Tongue (tissue), 3 donors: ENCODE measurements at places on chromosomes 2 and 18. TPM values are rescaled to one million over a fixed set of nuclear protein-coding genes. Genes with fewer than 3 reads are reported as not detected.
A peak's percentile ranks its signal among the peaks of the same experiment; 100 is the strongest.

- peak; percentile 75 for DNase-seq
These were observed 655 bp downstream of the RND3 start for GRCh38 chr2:150486539-150487484.

The EPHA4 gene
- 26.2 TPM for total RNA-seq

The ANKRD23 gene
- 96.8 TPM for total RNA-seq

DNA sequence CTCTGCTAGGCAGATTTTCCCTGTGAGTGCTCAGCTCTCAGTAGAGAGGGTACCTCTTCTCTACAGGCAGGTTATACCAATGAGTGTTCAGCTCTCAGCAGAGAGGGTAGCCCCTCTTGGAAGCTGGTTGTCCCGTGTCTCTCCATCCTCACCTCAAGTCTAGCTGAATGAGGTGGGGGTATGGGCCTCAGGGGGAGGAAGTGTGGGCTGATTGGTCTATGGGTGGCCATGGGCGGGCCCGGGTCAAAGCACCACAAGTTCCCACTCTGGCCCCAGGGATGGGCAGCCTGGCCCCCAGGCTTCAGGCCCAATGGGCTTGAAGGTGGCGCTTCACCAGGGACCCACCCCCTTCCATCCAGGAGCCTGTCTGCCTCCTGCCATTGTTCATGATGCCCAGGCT, 17.0 kb upstream of the MBD2 start:
- DNase-seq = no peak

DNA sequence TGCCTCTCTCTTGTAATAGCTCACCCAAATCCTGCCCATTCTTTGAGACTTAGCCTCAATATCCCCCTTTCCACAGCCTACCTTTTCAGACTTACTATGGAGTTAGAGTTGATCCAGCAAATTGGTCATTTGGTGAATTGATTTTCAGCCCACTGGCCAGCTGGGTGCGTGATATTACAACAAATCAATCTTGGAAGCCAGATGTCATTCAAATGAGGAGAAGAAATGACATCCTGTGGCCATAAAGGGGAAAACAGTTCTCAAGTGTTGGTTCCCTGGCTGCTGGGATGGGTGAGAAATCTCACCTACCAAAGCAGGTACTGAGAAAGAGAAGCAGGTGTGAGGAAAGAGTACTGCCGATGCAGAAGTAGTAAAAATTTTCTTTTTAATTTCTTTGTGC, 36.7 kb upstream of the FOXI3 start:
- no peak for DNase-seq

The TMEM37 gene
- 3.1 TPM for total RNA-seq

The EGR4 gene
- not detected for total RNA-seq

- DNase-seq = no peak
These were observed 33.4 kb downstream of the LAMA3 start for GRCh38 chr18:23722646-23723045.

- DNase-seq = no peak
These were observed 9.9 kb downstream of the PRKAG3 start for GRCh38 chr2:218821605-218822211.

The L3MBTL4 gene
- 6.5 TPM for total RNA-seq

DNA sequence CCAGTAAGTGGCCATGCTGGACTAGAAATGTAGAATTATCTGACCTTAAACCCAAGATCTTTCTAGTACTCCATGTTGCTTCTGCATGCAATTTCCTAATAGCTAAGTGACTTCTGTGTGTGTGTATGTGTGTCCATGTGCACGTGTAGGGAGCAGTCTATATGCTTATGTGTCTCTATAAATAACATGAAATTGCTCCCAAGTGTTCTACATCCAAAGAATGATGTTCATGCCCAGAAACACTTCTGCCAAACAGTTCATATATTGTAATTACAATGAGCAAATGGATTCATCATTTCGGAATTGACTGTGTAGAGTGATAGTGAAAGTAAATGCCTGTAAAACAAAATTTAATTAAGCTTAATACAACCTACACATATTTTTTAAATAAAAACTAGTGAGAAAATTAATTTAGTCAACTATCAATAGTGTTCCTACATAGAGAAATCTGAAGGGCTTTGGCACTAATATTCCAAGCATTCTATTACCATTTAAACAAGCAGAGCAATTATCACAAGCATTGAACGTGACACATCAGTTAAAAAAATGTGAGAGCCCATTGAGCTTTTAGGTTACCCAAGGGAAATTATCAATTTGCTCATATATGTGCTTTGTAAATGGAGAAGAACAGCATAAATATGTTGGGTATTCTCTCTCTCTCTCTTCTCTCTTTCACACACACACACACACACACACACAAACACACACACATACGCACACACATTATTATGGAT, 1067.4 kb downstream of the CNTNAP5 start:
- DNase-seq = no peak

GRCh38 chr2:133948610-133949290, 305.1 kb upstream of the MGAT5 start:
- peak; percentile 49 for DNase-seq

GRCh38 chr2:241163601-241164118, 13.4 kb downstream of the PPP1R7 start:
- DNase-seq = no peak

The CDH20 gene
- total RNA-seq = 1.1 TPM

DNA sequence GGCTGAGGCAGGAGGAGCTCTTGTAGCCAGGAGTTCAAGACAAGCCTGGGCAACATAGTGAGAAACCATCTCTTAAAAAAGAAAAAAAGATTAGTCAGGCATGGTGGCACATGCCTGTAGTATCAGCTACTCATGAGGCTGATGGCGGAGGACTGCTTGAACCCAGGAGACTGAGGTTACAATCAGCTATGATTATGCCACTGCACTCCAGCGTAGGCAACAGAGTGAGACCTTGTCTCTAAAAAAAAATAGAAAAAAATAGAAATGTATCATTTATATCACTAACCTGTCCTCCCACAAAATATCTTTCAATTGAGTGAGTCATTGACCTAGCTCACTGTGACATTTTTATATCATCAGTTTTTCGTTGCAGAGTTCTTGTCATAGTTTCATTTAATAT, 152.5 kb downstream of the DTNA start:
- no peak for DNase-seq

DNA sequence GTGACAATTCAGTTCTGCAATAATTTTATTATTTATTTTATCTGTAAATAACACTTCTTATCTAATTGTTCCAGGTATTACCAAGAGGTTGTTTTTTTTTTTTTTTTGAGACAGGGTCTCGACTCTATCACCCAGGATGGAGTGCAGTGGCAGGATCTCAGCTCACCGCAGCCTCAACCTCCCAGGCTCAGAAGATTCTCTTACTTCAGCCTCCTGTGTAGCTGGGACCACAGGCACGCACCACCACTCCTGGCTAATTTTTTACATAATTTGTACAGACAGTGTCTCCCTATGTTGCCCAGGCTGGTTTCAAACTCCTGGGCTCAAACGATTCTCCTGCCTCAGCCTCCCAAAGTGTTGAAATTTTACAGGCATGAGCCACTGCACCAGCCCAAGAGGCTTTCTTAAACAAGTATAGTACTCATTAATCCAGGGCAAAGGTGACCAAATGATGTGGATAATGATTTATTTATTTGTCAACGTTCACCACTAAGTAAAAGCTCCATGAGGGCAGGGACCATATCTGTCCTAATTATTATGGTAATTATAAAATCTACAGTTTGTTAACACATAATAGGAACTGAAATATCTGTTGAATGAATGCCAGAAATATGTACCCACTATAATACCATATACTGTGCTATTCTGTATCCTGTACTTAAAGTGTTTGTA, 12.0 kb downstream of the STK17B start:
- DNase-seq = no peak

DNA sequence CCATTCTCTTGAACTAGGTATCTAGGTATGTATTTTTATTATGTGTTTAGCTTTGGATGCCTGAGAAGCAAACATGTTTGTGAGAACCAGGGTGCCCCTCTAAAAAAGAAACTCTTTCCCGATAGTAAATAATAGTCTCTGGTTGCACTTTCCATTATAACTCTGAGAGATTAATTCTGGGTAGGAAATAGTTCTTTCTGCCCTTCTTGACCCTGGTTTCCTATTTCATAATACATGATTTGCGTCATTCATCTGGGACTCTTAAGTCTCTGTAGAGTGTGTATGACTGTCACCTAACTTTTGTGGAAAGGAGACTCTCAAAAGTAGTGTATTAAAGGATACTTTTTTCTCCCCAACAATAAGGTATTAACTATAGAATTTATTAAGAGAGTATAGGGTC, 31.5 kb downstream of the ACSL3 start:
- no peak for DNase-seq

The CFAP65 gene
- total RNA-seq = not detected

- DNase-seq = no peak
These were observed 455.9 kb downstream of the CNTNAP5 start for GRCh38 chr2:124480958-124481357.

GRCh38 chr2:163462993-163463392, 272.8 kb downstream of the FIGN start:
- DNase-seq = no peak

The CPO gene
- total RNA-seq = 1.6 TPM

GRCh38 chr2:120607506-120607905, 128.2 kb upstream of the GLI2 start:
- DNase-seq = no peak

The CNOT9 gene
- 38.2 TPM for total RNA-seq

GRCh38 chr2:37656512-37657423, 14.7 kb downstream of the CDC42EP3 start:
- no peak for DNase-seq

The ELOA2 gene
- not detected for total RNA-seq

- DNase-seq = peak; percentile 15
These were observed 12.9 kb upstream of the PGAP1 start for GRCh38 chr2:196939371-196939770.

The MAPK4 gene
- total RNA-seq = 5.2 TPM

GRCh38 chr2:17821080-17821479, 4.8 kb downstream of the MSGN1 start:
- DNase-seq = no peak

GRCh38 chr18:74819433-74820059, 221.9 kb downstream of the ZNF407 start:
- no peak for DNase-seq
